ENCODE measurements at places on chromosomes 11 and 22.

DNA sequence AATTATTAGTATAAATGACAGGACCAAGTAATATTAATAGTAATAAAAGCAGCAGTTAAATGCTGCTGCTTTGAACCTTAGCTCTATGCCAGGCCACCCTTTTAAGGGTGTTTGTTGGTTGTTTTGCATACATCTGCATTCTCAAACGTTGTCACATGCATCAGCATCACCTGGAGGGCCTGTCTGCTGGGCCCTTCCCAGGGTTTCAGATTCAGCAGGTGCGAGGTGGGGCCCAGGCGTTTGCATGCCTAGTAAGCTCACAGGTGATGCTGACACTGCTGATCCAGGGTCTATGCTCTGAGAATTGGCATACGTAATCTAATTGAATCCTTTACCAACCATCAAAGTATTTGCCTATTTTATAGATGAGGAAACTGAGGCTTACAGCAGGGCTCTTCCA, 246.5 kb downstream of the CADM1 start:
- DNase-seq: no peak

GRCh38 chr11:31487848-31488247, 21.6 kb downstream of the IMMP1L start:
- no peak for DNase-seq

- DNase-seq: peak; percentile 89
Measured at GRCh38 chr11:795634-796564, 2.2 kb downstream of the SLC25A22 start.

DNA sequence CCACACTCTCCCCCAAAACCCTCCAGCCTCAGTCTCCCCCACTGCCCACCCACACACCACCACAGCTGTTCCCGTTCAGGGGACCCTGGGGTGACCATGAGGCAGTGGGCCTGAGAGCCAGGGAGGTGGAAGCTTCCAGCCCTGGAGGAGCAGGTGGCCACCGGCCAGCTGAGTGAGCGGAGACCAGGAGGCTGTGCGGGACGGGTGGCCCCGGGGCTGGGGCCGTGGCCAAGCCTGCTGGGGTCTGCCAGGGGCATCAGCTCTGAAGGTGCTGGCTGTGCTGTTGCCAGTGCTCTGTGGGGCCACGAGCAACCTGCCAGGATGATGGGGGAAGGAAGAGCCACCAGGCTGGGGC, 26.0 kb downstream of the OSBPL5 start:
- DNase-seq: no peak
